ENCODE measurements at places on chromosomes 2 and 18.

- peak; percentile 57 for DNase-seq
Observed at GRCh38 chr2:224608104-224608503, 22.9 kb upstream of the CUL3 start.

GRCh38 chr2:219951099-219951498 lies 323.7 kb downstream of the SLC4A3 start:
- DNase-seq: no peak

DNA sequence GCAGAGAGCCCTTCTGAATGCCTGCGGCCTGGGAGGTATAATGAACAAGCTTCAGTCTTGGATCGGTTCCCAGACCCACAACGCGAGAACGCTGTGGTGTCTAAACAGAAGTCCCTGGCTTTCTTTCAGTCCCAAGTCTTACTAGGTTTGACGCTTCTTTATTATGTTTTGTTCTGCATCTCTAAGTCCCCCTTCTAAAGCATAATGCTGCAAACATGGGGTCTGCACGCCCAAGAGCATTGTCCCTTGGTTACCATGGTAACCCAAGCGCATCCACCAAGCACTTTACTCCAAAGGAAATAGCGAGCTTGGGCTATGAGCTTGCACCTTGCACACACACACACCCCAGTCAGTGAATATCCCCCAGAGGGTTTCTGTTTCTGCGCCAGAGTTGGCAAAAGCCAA lies 193.7 kb downstream of the INO80D start:
- DNase-seq: peak; percentile 41

GRCh38 chr2:82740527-82740926 lies 1718.6 kb downstream of the SUCLG1 start:
- no peak for DNase-seq

GRCh38 chr2:28624793-28625701 lies 126.6 kb upstream of the PPP1CB start:
- no peak for DNase-seq

- DNase-seq: no peak
Observed at GRCh38 chr2:2683606-2684224, 352.6 kb upstream of the MYT1L start.

GRCh38 chr2:3173031-3173430 lies 204.6 kb downstream of the EIPR1 start:
- DNase-seq: no peak

- peak; percentile 52 for DNase-seq
Observed at GRCh38 chr2:101820519-101820918, 123.0 kb downstream of the MAP4K4 start.

DNA sequence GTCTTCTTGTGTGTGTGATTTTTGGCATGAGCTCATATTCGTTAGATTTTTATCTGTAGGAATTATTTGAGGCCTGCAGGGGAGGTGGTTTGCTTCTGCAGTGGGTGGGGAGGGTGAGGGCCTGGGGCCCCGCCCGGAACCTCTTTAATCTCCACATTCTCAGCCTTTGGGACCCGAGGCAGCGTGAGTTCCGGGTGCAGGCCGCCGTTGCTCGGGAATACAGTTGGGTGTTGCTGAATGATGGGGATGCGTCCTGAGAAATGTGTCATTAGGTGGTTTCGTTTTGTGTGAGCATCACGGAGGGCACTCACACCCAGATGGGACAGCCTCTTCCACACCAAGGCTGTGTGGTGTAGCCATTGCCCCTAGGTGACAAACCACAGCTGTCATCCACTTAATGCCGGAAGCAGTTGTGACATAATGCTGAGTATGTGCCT lies 13.7 kb upstream of the GAL3ST2 start:
- DNase-seq: peak; percentile 48

DNA sequence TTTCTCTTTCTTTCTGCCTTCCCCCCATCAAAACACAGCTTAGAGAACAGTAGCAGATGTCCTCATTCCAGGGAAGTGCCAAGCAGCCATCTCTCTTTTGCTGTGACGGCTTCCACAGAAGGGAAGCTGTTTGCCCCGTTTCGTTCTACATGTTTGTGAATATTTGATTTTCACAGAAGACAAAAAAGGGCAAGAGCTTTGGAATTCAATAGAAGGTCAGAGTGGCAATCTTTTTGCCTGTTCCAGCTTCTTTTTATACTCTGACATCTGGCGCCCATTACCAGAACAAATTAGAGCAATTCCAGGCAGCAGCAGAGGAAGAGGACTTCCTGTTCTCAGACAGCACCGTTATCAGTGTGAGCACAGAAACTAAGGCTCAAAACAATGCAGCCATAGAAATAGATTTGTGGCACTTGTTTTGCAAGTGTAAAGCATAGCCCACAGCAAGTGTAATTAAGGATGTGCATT lies 79.0 kb upstream of the CDH19 start:
- no peak for DNase-seq

GRCh38 chr2:238256594-238257104 lies 16.8 kb upstream of the HES6 start:
- peak; percentile 91 for DNase-seq

DNA sequence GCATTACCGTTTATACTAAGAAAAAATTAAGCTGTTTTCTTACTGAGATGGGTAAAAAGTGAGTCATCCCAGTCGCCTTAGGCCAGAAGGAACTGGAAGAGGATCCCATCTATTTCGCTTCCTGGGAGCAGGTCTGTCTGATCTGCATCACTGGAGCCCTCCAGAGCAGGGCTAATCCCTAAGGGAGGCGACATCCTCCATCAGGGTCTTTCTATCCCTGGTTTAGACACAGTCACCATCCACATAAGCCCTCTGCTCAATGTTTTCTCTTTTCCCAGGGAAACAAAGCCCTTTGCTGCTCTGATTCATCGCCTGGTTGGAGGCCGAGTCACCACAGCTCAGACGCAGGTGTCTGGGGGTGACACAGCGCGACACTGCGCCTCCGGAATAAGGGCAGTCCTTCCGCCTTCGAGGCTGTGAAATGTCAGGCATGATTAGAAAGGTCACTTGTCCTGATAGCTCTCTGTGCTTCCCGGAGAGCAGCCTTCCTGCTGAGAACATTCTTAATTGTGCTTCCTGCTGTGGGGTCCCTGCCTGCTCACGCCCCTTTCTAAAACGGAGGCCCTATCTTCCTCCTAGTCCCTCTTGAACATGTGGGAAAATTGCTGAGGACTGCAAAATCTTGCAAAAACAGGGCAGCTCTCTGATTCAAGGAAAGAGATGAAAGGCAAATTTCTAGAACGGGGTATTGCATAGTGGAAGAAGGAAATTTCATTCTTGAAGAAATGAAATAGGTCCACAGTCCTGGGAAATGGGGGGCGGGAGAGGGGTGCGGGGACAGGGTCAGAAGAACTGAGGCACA lies 56.3 kb downstream of the MARCHF4 start:
- peak; percentile 81 for DNase-seq

DNA sequence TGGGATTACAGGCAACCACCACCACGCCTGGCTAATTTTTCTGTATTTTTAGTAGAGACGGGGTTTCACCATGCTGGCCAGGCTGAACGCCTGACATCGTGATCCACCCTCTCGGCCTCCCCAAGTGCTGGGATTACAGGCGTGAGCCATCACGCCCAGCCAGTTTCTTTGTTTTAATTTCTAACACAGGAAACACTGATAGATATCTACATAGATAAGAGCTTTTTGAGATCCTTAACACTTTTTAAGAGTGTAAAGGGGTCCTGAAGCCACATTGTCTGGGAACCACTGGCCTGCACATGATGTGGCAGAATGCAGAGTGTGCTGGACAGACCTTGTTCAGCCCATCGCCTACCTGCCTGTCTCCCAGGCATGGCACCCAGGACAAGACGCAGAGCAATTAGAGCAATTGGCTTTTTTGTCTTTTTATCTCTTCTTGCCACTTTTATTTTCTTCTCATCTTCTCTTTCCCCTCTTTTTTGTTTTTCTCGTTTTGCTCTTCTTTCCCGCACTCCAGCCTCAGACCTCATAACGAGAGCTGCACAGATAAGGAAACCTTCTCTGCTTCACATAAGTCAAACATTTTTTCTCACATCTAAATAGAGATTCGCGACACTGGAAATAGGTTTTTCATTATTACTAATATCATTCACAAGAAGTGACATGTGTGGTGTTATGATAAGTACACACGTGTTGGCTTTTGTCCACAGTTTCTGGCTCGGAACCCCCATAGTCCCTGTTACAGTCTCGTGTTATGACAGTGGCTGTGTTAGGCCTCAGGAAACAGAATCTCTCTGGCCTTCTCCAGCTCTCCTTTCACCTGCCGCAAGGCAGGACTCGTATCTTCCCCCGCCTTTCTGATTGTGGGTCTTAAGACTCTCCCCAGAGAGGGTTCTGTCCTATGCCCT lies 25.2 kb upstream of the GPR55 start:
- no peak for DNase-seq

GRCh38 chr2:236177967-236178889 lies 10.0 kb upstream of the GBX2 start:
- peak; percentile 80 for DNase-seq

DNA sequence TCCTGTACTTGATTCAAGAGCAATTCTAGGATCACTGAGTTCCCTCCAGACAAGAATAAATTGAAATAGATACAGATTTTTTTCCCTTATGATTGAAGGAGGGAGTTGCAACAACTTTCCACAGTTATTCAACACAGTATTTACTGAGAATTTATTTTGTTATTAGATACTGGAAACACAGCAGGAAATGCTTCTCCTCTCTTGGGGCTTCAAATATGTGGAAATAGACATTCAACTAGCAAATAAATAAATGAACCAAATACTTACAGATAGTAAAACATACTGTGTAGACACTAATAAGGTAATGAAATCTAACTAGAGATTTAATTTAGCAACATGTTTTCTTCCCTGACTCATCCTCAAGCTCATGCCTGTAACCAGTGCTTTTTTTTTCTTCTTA lies 169.2 kb downstream of the LNPK start:
- DNase-seq: no peak

- DNase-seq: peak; percentile 55
Observed at GRCh38 chr2:181780657-181781056, 100.3 kb upstream of the NEUROD1 start.

- DNase-seq: no peak
Observed at GRCh38 chr18:46621871-46622270, 35.1 kb downstream of the LOXHD1 start.

DNA sequence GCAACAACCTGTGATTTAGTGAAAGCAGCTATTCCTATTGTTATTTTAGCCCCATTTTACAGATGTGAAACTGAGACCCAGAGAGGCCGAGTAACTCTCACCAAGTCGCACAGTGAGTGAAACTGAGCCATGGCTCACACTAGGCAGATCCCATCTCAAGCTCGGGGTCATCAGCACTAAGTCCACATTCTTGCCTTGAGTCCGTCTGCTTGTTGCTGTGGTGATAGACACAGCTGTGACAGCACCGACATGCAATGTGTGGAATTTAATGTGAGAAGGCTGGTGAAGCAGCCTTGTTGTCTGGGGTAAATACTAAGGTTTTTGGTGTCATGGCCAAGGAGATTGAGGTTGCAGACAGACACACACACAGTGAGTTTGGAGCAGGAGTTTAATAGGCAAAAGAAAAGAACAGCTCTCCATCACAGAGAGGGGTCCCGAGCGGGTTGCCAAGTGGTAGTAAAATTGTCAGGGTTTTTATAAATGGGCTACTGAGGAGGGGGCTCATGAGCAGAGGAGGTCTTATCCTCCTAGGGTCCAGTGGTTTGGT lies 40.2 kb upstream of the GMCL1 start:
- DNase-seq: no peak

- no peak for DNase-seq
Observed at GRCh38 chr2:41605311-41605710, 442.5 kb upstream of the PKDCC start.

GRCh38 chr2:48138898-48139297 lies 232.6 kb upstream of the FBXO11 start:
- no peak for DNase-seq
